DMS 273 treated with DMSO at 0.1 percent for 48 hours (cell line): ENCODE measurements at places on chromosomes 6 and 20.

DNA sequence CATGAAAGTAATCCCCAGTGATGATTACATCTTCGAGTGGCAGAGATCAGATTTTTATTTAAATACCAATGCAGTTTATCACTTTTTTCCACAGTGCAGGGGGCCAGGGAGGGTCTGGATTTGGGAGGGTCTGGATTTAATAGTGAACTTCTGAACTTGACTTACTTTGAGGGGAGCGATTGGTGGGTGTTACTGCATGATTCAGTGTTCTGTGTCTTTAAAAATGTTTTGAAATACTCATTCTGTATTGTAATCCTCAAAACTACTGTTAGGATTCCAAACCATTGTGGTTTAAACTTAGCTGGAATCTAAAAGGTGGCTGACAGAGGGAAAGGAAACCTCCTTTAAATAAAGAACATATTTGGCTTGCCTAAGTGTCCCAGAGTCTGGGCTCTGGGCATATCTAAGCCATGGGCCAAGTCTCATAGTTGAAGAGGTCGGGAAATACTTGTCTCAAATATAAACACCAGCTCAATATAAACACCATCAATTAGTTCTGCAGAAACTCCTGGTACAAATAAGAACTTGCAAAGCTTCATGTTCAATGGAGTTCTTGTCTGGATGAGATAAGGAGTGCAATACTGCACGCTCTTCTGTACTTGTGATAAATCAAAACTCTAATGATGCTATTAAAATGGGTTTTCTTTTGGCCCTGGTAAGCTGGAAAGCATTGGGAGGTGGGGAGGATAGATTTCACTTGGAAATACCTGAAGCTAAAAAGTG is 14.4 kb downstream of the JARID2 start:
- DNase-seq = no peak

GRCh38 chr20:59571551-59572314 is 32.6 kb upstream of the PHACTR3 start:
- peak; percentile 5 for DNase-seq

GRCh38 chr6:134389658-134390057 is 71.7 kb upstream of the SGK1 start:
- no peak for DNase-seq

DNA sequence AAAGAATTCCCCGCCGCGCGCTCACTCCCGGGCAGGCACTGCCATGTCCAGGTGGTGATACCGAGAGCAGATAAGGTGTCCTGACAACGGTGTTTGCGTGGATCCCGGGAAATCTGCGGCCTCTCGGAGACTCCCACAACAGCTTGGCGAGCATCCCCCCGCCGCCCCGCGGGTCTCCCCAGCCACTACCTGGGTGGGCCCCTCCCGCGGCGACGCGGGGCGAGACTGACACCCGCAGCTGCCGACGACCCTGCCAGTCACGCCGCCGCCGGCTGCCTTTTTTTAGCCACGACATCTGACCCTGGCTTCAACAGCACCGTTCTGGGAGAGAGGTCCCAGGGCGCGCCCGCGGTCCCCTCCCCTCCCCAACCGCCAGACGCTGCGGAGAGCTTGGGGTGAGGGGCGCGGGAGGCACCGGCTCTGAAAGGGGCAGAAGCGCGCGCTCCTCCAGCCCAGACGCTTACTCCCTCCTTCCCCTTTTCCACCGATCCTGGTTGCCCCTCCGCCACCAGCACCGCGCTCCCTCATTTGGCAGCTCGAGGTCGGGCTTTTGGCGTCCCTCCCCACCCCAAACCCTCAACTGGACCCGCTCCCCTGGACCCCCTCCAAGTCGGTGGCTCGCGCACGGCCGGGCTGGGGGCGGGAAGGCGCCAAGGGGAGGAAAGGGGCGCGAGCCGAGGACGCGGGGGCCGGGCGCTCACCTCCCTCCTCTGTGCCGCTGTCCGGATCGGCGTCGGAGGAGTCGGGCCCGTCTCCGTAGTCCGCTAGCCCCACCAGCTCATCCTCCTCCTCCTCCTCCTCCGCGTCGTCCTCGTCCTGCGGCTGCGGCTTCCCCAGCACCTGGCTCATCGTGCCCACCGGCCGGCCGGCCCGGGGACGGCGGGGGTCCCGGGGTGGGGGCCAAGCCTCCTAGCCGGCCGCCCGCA is 665 bp downstream of the RRAGD start:
- no peak for DNase-seq

DNA sequence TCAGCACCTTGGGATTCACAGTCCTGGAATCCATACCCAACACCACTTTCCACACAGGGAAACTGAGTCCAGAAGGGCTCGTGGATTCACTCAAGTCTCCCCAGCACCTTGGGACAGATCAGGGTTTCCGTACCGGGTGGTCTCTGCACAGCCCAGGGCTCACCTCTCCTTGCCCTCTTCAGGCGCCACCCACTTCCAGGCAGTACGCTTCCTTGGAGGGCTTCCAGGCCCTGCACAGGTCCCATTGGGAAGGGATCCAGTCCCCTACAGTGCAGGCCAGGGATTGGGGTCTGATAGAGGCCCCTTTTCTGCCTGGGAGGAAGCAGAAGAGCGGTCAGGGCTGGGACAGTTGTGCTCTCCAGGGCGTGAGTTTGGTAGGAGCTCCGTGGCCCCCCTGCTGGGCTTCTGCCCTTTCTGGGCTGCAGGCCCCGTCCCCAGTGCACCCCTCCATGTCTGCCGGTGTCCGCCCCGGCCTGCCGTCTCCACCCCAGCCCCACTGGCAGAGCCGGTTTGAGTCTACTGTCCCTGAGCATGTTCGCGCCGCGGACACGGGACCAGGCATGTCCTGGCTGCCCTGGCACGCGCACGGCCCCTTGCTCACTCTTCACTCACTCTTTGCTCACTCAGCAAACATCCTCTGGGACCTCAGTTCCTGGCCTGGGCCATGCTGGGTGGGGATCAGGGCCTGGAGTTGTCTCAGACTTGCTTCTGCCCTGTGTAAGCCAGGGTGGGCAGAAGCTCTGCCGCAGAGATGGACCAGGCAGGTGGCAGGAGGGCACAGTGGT is 12.6 kb downstream of the SRC start:
- DNase-seq = no peak

GRCh38 chr20:15654208-15654649 is 919.0 kb downstream of the KIF16B start:
- DNase-seq = peak; percentile 17

GRCh38 chr6:84081222-84081621 is 47.6 kb downstream of the MRAP2 start:
- DNase-seq = no peak

DNA sequence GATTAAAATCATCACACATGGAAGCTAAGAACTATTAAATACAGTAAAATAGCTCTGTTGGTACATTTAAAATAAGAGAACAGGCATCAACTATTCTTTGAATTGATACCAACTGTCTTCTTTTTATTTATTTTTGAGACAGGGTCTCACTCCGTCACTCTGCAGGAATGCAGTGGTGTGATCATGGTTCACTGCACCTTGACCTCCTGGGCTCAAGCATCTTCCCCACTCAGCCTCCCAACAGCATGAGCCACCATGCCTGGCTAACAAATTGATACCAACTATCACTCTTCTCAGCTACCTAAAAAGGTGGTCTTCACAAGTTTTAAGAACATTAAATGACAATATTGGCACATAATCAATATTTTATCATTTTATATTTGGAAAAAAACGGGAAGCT is 7.8 kb upstream of the PNISR start:
- no peak for DNase-seq

DNA sequence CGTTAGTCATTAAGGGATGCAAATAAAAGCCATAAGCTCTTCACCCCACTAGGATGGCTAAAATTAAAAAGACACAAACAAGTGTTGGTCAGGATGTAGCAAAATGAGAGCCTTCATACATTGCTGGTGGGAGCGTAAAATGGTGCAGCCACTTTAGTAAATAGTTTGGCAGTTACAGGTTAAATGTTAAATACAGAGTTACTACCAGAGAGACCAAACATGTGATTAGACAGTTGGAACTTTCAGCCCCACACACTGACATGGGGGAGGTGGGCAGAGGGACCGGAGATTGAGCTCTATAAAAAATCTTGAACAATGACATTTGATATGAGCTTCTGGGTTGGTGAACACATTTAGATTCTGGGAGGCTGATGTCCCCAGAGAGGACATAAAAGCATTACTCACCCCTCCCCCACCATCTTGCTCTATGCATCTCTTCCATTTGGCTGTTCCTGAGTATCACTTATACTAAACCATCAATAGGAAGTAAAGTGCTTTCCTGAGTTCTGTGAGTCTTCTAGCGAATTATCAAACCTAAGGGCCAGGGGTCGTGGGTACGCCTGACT is 20.4 kb upstream of the ZNF318 start:
- DNase-seq = no peak

GRCh38 chr6:100952006-100952405 is 70.9 kb upstream of the ASCC3 start:
- DNase-seq = no peak

DNA sequence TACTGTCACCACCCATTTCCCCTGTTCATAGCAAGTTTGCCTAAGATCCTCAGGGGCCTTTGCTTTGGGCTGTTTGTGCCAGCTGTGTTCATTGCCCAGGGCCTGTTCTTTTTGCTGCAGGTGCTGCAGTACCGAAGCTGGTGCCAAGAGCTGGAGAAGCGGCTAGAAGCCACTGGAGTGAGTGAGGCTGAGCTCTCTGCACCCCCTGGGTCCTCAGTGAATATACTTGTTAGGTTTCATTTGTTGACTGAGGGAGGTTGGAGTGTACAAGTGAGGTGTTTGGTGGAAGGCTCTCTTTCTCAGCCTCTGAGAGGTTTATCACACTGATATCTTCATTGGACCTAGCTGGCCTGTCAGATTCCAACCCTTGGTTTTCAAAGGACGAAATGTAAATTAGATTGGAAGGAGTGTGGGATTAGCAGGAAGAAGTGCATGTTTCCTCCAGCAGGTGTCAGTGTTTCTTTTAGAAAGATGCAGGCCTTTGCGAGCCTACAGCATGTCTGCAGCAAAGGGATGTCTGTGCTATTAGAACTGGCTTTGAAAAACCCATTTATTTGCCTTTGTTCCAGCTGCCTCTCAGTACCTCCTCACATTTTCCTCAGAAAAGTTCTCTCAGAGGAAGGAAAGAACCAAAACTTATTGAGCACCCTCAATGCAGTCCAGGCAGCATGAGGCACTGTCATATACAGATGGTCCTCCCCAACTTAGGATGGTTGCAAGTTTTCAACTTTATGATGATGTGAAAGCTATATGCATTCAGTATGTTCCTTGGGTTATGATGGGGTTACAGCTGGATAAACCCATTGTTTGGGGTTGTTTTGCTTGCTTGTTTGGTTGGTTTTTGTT is 8.3 kb downstream of the CEP250 start:
- DNase-seq = peak; percentile 58

DNA sequence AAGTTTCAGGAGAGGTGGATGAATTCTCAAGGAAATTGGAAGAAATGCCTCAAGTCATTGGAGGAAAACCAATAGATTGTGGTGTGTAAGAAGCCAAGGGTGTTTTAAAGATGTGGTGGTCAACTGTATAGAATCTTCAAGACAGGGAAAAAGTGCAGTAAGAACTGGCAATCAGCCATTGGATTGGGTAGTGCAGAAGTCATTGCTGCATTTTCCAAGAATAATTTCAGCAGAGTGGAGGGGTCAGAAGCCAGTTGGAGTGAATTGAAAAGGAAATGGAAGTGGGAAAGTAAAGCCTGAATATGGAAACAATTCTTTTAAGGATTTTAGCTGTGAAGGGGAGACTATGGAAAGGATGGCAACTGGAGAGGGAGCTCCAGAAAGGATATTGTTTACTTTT is 128.2 kb upstream of the TMEM170B start:
- no peak for DNase-seq

DNA sequence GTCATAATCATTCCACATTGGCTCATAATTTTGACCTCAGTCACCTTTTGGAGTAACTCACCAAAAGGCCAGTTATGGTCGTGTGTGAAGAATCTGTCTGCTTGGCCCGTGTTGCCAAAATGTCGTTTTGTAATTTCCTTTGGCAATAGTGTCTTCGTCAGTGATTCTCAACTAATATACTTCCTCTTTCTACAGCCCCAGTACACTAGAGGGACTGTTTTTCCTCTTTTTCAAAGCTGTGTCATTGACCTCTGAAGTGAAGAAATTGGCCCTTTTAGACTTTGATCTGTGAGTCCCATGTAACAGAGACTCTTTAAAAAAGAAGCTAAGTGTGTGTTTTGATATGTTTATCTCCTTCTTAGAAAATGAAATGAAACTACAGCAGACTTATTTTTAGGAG is 5.2 kb downstream of the FOXO3 start:
- DNase-seq = no peak

DNA sequence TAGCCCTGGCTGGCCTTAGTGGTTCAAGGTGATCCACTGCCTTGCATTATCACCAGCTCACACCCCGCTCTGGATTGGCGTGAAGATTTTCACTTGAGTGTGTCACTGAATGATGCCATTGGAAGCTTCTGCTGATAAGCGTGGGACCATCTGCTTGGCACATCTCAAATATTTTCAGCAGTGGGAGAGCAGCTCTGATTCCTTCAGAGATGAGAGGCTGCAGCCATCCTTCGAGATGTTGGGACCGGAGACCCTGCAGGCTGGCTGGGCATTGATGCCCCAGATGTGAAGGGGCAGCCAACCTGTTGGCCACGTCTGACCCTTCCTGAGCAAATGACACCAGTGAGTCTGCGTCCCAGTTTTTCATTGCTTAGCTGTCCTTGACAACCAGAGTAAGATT is at the start of gene MAS1:
TSS of gene MAS1 (plus strand) at position 197 of the 400 bp plus-strand sequence. CDS start 15,968 bp downstream, outside the sequence.
- DNase-seq = no peak

DNA sequence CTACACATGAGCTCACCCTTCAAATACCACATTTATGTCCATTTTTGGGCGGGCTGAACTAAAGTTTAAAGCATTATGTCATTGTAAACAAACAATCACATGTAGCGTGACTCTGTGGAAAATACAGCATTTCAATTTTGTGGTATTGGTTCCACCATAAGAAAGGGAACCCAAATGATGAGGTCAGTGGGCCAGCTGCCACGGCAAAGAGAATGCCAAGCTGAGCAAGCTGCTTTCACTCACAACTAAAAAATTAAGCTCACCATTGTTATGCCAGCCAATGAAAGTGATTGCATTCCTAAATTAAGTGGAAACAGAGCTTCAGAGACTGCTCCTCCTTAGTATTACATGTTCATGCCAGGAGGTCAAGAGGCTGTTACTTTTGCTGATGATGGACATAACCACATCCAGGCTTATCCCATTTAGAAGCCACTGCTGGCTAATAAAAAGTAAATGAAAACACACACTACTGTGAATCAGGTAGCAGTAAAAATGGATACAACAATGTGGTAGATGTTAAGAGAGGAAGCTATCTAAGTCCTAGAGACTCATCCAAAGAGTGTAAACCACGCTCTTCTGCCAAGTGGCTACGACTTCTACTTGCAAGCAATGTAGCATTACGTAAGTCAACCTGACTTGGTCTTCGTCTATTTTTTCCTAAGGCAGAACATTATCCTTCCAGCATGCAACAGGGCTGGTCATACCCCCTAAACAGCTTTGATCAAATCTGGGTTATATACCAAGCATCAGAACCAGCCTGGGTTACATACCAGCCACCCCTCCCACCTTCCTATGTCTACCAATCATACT is 164.8 kb downstream of the BACH2 start:
- no peak for DNase-seq

- no peak for DNase-seq
These were observed 31.1 kb downstream of the CNKSR3 start for GRCh38 chr6:154479351-154479769.

DNA sequence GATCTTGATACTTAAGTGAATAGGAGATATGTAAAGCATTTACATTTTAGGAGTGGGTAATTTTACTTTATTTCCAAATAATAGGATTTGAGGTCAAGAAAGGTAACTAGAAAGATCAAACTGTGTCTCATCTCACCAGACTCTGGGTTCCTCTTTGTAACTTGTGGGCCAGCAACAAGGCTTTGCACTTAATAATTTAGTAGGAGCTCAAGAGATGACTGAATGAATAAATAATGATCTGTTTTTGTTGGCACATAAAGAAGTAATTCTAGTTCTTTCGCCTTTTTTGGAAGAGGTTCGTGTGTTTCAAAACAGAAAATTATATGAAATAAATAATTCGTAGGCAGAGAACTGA is 67.4 kb upstream of the FABP7 start:
- DNase-seq = no peak
